Activated naive CD8-positive, alpha-beta T cell treated with anti-CD3 and anti-CD28 coated beads for 36 hours (primary cell): ENCODE measurements at places on chromosomes 12 and 14.

DNA sequence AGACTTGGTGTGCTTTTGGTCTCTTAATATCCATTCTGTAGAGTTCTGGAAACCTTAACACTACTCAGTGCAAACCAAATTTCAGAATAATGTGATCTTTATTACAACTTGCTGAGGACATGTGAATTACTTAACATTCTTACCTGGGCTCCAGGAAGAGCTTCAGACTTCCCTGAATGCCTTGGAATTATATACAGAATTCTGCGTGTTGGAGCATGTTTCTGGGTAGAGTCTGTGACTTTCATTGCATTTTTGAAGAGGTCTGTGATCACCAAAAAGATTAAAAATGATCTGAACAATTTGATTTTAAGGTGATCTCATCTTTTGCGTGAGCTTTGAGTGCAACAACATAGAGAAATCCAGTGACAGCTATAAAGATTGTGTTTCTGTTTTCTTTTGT is 35.4 kb downstream of the ZDHHC17 start:
- DNase-seq = no peak
- no peak overlapping the region for H3K4me3 ChIP-seq
- peaks cover 39% of the 10 kb centered on the region for H3K36me3 ChIP-seq
- peaks cover 11% of the 10 kb centered on the region for H3K4me1 ChIP-seq
- no peaks in the 10 kb centered on the region for H3K27me3 ChIP-seq

- H3K27me3 ChIP-seq = no peaks in the 10 kb centered on the region
- DNase-seq = no peak
- H3K4me3 ChIP-seq = peak overlapping the region; percentile 71
- peaks cover 43% of the 10 kb centered on the region for H3K4me1 ChIP-seq
- peak overlapping the region; percentile 0 for H3K27ac ChIP-seq
These were observed 651 bp downstream of the TMEM117 start for GRCh38 chr12:43836475-43836989.

- H3K4me1 ChIP-seq = peaks cover 28% of the 10 kb centered on the region
- H3K36me3 ChIP-seq = peaks cover 50% of the 10 kb centered on the region
- no peaks in the 10 kb centered on the region for H3K27me3 ChIP-seq
- peak overlapping the region; percentile 99 for H3K27ac ChIP-seq
These were observed 83.6 kb upstream of the RESF1 start for GRCh38 chr12:31875609-31875964.

- H3K27ac ChIP-seq = peak overlapping the region; percentile 95
- H3K4me3 ChIP-seq = peak overlapping the region; percentile 100
- H3K27me3 ChIP-seq = no peaks in the 10 kb centered on the region
- no peak for DNase-seq
These were observed 428 bp downstream of the RNF41 start for GRCh38 chr12:56221232-56221756.

- DNase-seq = peak; percentile 62
- H3K27me3 ChIP-seq = peaks cover 9% of the 10 kb centered on the region
- H3K4me3 ChIP-seq = peak overlapping the region; percentile 73
- peaks cover 11% of the 10 kb centered on the region for H3K4me1 ChIP-seq
- H3K36me3 ChIP-seq = peaks cover 2% of the 10 kb centered on the region
These were observed 178.5 kb upstream of the OR4E1 start for GRCh38 chr14:21852061-21852664.

- peak; percentile 27 for DNase-seq
- peak overlapping the region; percentile 81 for H3K4me3 ChIP-seq
- H3K36me3 ChIP-seq = no peaks in the 10 kb centered on the region
These were observed 840 bp downstream of the SIX4 start for GRCh38 chr14:60723116-60723906.

DNA sequence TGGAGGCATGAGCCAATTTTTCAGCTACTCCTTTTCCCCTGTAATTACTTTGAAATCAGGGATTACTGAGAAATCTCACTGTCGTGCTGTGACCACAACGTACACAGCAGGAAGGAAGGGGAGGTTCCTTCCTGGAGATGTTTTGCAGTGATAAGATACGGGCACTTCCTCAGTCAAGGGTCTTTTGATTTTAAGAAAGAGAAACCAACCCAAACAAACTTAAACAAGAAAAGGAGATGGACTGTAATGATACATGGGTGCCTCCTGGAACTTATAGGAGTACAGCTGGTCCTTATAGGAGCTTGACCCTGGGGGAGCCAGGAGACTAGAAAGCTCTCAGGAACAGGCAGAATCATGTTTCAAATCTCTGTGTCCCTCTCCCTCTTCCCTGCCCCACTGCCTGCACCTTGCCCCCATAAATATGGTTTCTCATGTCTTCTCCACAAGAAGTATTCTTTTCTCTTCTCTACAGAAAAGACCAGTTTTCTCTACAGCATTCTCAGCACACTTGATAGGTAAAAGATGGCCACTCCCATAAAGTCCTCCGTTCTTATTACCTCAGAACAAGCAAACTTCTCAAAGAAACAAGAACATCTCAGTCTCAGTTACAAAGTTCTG is 281.1 kb upstream of the AMIGO2 start:
- H3K27me3 ChIP-seq = no peaks in the 10 kb centered on the region
- no peak for DNase-seq
- H3K4me3 ChIP-seq = peak overlapping the region; percentile 70
- H3K4me1 ChIP-seq = peaks cover 55% of the 10 kb centered on the region

DNA sequence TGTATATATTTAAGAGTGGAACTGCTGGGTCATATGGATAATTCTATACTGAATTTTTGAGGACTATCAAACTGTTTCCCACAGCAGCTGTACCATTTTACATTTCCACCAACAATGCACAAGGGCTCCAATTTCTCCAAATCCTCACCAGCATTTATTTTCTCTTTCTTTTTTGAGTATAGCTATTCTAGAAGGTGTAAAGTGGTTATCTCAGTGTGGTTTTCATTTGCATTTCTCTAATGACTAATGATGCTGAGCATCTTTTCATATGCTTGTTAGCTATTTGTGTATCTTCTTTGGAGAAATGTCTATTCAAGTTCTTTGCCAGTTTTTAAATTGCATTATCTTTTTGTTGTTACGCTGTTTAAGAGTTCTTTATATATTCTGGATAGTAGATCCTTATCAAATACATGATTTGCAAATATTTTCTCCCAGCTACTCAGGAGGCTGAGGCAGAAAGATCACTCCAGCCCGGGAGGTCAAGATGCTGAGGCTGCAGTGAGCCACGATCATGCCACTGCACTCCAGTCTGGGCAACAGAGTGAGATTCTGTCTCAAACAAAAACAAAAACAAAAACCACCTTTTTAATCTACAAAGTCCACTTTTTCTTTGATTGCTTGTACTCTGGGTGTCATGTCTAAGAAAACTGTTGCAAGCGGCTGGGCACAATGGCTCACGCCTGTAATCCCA is 32.8 kb downstream of the GTF2A1 start:
- H3K4me1 ChIP-seq = peaks cover 41% of the 10 kb centered on the region
- no peak for DNase-seq
- H3K27ac ChIP-seq = peak overlapping the region; percentile 56
- no peak overlapping the region for H3K4me3 ChIP-seq
- no peaks in the 10 kb centered on the region for H3K27me3 ChIP-seq

GRCh38 chr12:111868676-111869588 is 26.9 kb downstream of the MAPKAPK5 start:
- peaks cover 30% of the 10 kb centered on the region for H3K36me3 ChIP-seq
- DNase-seq = no peak
- no peak overlapping the region for H3K27ac ChIP-seq
- H3K4me1 ChIP-seq = peaks cover 7% of the 10 kb centered on the region

DNA sequence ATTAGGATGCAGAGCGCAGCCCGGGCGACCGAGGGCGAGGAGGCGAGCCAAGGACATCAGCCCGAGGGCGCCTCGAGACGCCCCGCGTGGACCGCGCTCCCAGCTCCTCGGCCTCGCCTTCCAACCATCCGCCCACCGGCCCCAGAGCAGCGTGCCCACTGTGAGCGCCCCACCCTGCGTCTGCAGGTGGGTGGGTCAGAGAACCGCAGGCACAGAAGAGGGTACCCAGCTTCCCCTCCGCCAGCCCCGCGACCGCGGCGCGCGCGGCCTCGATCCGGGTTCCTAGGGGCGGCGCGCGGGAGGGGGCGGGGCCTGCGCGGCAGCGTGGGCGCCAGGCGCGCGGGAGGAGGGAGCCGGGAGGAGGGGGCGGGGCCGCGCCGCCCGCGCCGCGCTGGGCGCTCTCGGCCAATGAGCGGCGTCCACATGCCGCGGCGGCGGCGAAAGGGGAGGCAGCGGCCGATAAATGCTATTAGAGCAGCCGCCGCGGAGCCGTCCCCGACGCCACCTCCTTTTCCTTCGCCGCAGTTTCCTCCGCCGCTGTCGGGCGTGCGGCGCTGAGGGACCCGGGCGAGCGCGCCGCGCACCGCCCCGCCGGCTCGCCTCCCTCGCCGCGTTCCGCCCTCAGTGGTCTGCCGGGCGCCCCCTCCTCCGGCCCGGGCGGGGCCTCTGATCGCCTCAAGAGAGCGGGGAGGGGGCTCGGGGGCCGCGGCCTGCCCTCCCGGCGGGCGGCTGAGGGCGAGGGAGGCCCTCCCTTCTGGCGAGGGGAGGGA is at the start of gene ATP2A2:
Gene ATP2A2, plus strand, starts transcription at position 469 of the 770 bp plus-strand sequence. CDS start 543 bp downstream, outside the sequence.
- H3K27me3 ChIP-seq = peaks cover 3% of the 10 kb centered on the region
- peaks cover 37% of the 10 kb centered on the region for H3K4me1 ChIP-seq
- H3K36me3 ChIP-seq = peaks cover 34% of the 10 kb centered on the region
- peak; percentile 92 for DNase-seq
- H3K27ac ChIP-seq = peak within 1 kb of the TSS; percentile 95

GRCh38 chr14:32706721-32707519 is 231.8 kb upstream of the NPAS3 start:
- peaks cover 2% of the 10 kb centered on the region for H3K4me1 ChIP-seq
- H3K4me3 ChIP-seq = no peak overlapping the region
- no peak for DNase-seq
- H3K27ac ChIP-seq = no peak overlapping the region
- peaks cover 4% of the 10 kb centered on the region for H3K27me3 ChIP-seq

- no peaks in the 10 kb centered on the region for H3K27me3 ChIP-seq
- DNase-seq = no peak
- peaks cover 7% of the 10 kb centered on the region for H3K4me1 ChIP-seq
- H3K27ac ChIP-seq = peak overlapping the region; percentile 74
- H3K4me3 ChIP-seq = no peak overlapping the region
These were observed 12.4 kb downstream of the EIF2B1 start for GRCh38 chr12:123621101-123621500.

DNA sequence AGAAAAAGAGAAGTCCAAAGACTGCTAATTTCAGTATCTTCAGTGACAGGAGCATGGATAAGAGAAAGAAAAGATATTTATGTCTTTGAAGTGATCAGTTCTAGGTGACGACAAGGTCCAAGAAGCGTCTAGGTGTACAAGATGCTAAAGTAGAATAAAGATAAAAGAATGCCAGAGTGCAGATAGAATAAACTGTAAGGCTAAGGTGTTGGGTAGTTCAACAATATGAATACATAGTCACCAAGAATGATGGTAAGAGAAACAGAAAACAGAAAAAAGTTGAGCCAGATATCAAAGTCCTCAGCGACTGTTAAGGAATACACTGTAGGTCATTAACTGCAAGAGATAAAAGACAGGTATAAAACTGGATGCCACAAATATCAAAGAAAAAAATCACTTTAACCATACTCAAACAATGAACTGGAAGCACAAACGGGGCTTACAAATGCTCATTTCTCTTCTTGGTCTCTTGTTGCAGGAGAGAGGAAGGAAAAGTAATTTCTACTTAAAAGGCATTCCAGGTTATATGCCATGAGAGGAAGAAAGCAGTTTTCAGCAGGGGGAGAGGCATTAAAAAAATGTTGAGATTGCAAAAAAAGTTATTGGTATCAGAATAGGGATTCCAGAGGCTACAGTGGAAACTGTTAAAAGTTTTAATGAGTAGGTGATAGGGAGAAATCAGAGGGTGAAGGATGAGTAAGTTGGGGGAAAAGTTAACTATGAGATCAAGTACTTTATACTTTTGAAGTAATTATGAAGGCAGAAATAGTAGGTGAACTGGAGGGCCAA is 121.5 kb downstream of the CEP83 start:
- no peak overlapping the region for H3K4me3 ChIP-seq
- no peaks in the 10 kb centered on the region for H3K27me3 ChIP-seq
- no peak for DNase-seq
- H3K27ac ChIP-seq = no peak overlapping the region
- H3K4me1 ChIP-seq = no peaks in the 10 kb centered on the region

GRCh38 chr14:101595887-101596721 is 34.8 kb downstream of the DIO3 start:
- peak; percentile 40 for DNase-seq
- peaks cover 17% of the 10 kb centered on the region for H3K4me1 ChIP-seq
- H3K27ac ChIP-seq = peak overlapping the region; percentile 82
- peaks cover 14% of the 10 kb centered on the region for H3K36me3 ChIP-seq
- peak overlapping the region; percentile 32 for H3K4me3 ChIP-seq

- DNase-seq = no peak
- H3K4me3 ChIP-seq = no peak overlapping the region
- no peak overlapping the region for H3K27ac ChIP-seq
- H3K36me3 ChIP-seq = no peaks in the 10 kb centered on the region
- H3K4me1 ChIP-seq = peaks cover 8% of the 10 kb centered on the region
These were observed 143.1 kb upstream of the MYL2 start for GRCh38 chr12:111063295-111064026.

DNA sequence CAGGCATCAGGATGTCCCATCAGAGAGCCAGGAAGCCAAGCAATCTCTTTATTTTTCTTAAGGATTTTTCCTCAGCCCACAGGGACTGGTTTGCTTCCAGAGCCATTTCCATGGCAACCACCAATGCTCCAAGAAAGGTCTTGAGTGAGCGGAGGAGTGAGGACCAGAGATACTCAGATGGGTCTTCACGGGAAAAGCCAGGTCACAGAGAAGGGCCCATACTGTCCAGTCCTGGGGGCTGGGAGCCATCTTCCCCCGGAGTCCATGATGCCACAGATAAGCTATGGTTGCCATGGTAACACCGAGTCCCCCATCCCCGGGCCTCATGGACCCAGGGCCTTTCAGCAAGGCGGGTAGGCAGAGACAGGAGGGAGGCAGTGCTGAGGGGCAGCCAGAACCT is 28.6 kb downstream of the CMKLR1 start:
- no peak overlapping the region for H3K27ac ChIP-seq
- no peak for DNase-seq
- no peak overlapping the region for H3K4me3 ChIP-seq

GRCh38 chr14:96876747-96877146 is 79.6 kb downstream of the VRK1 start:
- DNase-seq = no peak
- no peaks in the 10 kb centered on the region for H3K4me1 ChIP-seq
- H3K27me3 ChIP-seq = no peaks in the 10 kb centered on the region
- H3K4me3 ChIP-seq = no peak overlapping the region
- H3K27ac ChIP-seq = no peak overlapping the region

- no peak overlapping the region for H3K27ac ChIP-seq
- DNase-seq = no peak
- H3K27me3 ChIP-seq = no peaks in the 10 kb centered on the region
These were observed 7.2 kb downstream of the OAS3 start for GRCh38 chr12:112945515-112945914.

GRCh38 chr12:97601934-97602720 is 139.5 kb downstream of the RMST start:
- H3K36me3 ChIP-seq = no peaks in the 10 kb centered on the region
- no peaks in the 10 kb centered on the region for H3K4me1 ChIP-seq
- H3K27me3 ChIP-seq = no peaks in the 10 kb centered on the region
- no peak for DNase-seq

DNA sequence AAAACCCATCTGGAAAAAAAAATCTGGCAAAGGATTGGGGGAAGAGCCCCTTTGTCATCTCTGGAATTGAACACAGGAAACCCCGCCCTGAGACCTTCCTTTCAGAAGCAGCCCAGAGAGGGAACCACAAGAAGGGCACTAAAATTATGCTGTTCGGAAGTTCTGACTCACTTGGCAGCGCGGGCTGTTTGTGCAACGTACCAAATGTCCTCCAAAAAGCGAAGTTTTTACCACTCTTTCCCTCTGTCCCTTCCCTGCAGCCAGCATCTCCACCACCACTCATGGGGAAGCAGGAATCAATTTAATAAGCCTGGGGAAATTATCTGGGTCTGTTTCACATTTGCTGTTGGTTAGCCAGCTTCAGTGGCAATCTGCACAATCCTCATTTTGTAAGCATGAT is 3.2 kb upstream of the SYNE3 start:
- peak; percentile 78 for DNase-seq
- H3K27me3 ChIP-seq = no peaks in the 10 kb centered on the region
- peaks cover 74% of the 10 kb centered on the region for H3K4me1 ChIP-seq
